H4 (cell line): ENCODE measurements at places on chromosomes 6 and 20. TPM values are rescaled to one million over a fixed set of nuclear protein-coding genes. Genes with fewer than 3 reads are reported as not detected.
A peak's percentile ranks its signal among the peaks of the same experiment; 100 is the strongest.

LST1 gene
- not detected in 2 replicates for total RNA-seq

SALL4 gene
- not detected in 2 replicates for total RNA-seq

TXLNB gene
- total RNA-seq: 0.04 and 0.18 TPM in 2 replicates

AFG1L gene
- 2.7 and 3.3 TPM in 2 replicates for total RNA-seq

SLC17A1 gene
- total RNA-seq: not detected in 2 replicates

PTK6 gene
- total RNA-seq: not detected in 2 replicates

MKKS gene
- total RNA-seq: 7.5 and 14.1 TPM in 2 replicates

C20orf141 gene
- total RNA-seq: not detected in 2 replicates

GRCh38 chr6:52015953-52016352 lies 71.5 kb downstream of the PKHD1 start:
- DNase-seq: no peak

DNA sequence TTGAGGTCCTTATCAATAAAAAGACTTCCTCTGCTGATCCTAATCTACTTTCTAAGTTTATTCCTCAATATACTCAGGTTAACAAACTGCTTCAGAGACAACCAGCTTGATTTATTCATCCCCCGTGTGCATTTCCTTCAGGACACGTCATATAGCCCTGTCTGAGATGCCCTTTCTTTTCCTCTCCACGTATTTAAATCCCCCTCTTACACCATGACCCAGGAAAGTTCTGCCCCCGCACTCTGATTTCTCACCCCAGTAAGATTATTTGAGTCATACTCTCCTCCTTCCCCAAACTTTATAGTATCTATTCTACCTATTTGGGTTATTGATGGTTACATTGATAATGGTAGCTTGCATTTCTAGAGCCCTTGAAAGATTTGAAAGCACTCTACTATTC lies 9.8 kb upstream of the CGA start:
- DNase-seq: no peak

- no peak for DNase-seq
These were observed 401.8 kb downstream of the SAMD5 start for GRCh38 chr6:147910281-147910680.

DNA sequence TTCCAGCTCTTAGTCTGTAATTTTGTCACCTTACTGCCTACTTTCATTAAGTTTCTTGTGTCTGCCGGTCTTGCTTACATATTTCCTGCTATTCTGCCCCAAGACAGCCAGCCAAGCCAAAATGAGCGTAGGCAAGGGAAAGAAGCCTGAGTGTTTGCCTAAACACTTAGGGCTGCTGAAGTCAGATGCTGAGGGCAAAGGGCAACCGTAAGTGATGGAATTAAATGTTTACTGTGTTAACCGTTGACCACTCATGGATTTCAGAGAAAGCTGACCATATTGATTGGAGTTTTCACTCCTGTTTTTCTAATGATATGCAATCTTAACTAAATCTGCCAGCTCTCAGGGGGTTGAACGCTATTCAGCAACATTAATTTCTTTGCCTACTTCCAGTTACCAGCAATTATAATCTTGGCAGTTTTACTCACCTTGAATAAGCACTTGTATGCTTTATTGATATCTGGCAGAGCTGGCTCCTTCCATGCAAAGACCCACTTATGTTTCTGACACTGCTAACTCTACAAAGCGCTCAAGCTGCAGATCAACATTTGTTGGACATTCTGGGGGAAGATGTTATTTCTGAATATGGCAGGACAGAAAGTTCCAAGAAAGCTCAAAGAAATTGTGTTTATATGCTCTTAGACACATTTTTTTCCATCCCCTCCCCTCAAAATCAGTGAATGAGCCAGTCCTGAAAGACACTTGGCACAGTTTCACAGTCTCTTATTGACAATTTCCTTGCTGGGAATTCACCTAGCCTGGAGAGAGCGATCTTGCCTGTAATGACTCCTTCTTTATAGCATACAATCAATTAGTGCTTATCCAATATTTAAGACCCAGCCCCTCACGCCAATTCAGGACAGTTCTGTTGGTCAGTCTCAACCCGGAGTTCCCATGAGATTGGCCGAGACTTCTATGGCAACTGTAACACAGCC lies 183.8 kb downstream of the PLCB1 start:
- DNase-seq: no peak

GRCh38 chr20:21739682-21740081 lies 34.2 kb downstream of the PAX1 start:
- no peak for DNase-seq

DNA sequence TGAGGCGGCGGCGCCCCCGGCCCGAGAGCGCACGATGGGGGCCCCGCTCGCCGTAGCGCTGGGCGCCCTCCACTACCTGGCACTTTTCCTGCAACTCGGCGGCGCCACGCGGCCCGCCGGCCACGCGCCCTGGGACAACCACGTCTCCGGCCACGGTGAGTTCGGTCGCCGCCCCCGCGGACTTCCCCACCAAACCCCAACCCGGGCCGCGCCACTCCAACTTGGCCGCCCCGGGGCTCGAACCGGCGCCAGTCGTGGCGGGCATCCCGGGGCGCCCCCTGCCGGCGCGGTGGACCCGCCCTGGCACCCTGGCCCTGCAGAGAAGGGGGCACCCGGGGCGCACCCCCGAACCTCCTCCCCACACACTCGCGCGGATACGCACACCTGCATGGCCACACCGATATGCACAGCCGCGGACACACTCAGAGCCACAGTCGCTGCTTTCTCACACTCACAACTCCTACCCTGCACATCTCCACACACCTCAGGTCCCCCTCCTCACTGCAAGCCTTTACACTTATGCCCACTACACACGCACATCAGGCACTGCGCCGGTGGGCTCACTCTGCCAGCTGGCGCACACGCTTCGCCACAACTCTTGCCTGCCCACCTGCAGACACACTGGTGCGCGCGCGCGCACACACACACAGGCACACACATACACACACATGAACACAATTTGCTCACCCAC lies 535 bp downstream of the VSTM2L start:
- no peak for DNase-seq

DNA sequence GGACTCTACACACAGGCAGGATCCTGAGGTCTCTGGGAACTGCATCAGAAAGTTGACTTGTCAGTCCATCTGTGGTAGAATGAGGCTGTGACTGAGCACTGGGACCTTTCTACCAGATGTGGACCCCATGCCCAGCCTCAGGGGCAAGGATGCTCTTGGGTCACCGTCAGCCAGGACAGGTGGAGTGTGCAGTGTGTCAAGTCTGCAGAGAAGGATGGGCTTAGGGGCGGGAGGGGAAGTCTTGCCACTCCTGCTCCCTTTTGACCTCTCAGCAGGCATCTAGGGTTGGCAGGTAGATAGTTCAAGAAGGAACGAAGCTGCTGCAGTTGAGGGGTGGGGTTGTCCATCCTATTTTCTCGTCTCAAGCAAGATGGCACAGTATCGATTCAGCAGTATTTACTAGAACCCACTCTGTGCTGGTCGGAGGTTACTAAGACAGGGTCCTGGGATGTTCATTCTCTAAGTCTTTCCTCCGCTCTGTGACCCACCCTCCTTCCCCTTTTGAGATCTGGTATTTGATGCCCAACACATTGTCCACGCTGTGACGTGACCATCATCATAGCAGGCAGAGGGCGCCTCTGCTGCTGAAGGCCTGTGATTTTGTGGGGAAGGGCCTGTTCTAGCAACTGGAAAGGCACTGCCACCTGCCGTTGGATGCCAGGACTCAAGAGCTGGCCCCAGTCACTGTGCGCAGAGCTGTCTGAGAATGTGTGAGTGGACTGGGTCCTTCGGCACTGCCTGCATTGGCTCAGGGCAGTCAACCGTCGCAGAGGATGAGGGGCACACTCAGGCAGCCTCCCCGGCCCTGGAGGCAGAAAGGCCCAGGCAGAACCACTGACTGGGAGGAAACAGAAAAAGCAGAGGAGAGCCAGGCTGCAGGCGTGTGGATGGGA lies 23.2 kb downstream of the RBCK1 start:
- peak; percentile 77 for DNase-seq

- no peak for DNase-seq
These were observed 16.6 kb downstream of the GJA10 start for GRCh38 chr6:89910902-89911240.

- DNase-seq: no peak
These were observed 233.4 kb downstream of the TBC1D7 start for GRCh38 chr6:13094781-13095425.

DNA sequence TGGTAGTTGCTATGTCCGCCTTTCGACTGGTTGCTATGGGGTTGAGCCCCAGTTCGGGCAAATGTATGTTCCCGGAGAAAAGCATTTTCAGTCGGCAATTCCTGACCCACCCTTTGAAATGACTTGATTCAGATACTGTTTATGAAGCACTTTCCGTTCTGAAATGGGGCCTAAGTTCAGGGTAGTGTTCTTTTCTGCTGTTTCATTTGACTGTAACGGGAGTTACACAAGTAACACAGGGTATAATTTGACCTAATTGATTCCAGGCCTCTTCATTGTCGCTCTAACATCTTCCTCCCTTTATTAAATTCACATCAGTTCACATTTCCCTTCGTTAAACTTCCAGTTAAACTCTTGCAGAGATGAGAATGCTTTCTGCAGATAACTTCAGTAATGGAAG lies 85.5 kb downstream of the BMP6 start:
- DNase-seq: no peak

DNA sequence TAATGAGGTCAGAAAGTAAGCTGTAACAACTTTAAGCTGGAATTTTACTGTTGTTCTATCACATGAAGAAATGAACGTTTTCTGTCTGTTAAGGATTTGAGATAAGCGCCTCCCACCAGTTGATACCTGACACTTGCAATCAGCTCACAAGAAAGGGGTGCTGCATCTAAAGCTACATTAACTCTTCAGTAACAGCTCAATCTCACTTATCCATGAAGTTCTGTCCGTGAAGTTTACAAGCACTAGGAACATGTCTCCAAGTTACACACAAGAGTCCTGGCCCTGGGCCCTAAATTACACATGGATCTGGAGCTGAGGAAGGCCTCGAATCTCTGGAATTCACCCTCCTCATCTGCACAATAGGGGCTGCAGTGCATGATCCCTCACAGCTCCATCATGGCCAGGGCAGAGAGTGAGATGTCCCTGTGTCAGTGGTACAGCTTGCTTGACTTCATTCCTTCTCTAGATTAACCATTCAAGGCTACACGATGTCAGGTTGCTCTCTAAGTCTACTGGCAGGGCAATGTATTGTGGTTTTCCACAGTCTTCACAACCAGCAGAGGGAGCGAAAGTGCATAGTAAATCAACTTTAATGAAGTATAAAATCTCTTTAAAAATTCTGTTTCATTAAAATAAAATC lies 182.4 kb upstream of the MCHR2 start:
- DNase-seq: peak; percentile 65

DNA sequence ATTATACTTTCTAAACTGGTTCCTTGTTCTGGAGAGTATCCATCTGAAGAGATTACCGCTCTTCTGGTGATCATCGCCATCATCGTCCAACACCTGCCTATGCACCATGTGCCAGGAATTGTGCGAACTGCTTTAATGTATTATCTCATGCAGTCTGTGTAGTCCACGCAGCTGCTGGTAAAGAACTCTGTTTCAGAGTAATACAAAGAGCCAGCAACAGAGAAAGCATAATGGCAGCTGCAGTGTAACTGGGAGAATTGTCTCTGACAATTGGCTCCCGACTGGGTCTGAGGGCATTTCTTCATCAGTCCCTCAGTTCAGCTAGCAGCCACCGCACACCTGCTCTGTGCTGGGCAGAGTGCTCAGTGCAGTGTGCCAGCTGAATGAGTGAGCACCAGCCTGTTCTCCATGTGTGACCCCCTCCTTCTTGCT lies 383.4 kb downstream of the GRIK2 start:
- DNase-seq: no peak

DNA sequence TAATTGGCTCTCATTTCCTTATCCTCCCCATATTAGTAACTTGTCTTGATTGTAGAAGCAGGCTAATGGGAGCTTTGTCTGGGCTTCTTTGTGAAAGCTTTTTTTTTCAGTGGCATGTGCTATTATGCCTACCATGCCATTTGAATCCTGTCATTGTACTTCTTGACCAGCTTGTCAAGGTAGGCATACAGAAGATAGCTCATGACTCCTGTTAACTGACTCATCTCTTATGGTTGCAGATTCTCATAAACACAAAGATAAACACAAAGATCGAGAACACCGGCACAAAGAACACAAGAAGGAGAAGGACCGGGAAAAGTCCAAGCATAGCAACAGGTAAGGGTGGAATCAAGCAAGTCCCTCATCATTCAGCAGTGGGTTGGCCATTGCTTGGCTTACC lies 32.5 kb downstream of the TOP1 start:
- no peak for DNase-seq

DNA sequence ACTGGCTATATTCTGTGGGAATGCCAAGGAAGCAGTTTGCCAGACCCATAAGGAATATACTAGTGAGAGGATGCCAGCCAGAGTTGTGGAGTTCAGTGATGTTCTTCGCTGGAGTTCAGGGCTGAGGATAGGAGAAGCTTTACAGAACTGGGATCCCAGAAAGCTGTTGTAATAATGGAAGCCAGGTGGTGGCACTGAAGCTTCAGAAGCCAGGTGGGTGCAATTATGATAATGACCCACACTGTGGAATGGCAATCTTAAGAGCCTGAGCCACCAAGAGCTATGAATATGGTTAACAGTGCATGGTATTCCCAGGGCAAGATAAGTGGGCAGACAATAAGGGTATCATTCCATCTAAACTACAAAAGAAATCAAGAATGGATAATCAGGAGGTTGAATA lies 25.1 kb upstream of the ENPP1 start:
- no peak for DNase-seq

DNA sequence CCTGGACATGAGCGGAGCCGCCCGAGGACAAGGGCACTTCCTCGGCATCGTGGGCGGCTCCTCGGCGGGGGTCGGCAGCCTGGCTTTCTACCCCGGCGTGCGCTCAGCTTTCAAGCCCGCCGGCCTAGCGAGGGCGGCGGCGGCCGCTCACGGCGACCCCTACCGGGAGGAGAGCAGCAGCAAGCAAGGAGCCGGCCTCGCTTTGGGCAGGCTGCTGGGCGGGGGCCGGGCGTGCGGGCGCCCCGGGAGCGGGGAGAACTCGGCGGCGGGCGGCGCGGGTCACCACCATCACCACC lies 6.7 kb downstream of the PRDM13 start:
- no peak for DNase-seq

DNA sequence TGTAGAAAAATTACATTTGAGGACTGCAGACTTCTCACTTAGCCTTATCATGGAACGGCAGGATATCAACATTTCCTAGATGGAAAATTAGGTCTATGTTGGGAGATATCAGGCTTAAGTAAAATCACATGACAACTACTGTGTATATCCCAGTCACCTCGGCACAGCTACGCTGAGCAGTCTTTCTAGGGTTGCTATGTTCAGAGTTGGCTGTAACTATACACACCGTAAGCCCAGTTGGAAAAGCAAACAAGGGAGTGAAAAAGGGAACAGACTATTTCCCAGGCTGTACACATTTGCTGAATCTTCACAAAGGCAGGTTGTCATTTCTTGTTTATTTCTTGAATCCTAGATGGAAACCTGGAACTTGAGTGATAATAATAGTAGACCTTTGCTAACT lies 80.7 kb upstream of the PTPRK start:
- no peak for DNase-seq

- no peak for DNase-seq
These were observed 96.1 kb downstream of the VEGFA start for GRCh38 chr6:43865932-43866645.

DNA sequence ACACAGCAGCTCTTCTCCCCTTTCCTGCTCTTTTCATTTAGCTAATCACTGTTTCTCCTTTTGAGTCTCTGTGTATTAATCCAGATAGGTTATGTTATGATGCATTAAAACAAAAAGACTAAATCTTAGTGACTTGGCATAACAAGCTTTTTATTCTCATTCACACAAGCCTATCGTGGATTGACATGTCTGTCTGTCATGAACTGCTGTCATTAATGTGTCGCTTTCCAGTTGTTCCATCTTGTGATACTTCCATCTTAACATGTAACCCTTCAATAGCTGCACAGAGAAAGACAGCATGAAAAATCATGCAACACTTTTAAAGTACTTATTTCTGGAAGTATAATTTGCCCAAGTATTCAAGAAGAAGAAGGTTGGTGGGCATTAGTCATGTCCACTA lies 128.7 kb downstream of the GRIK2 start:
- no peak for DNase-seq
